Coronary artery (tissue), 2 donors: ENCODE measurements at places on chromosomes 12 and 14.

DNA sequence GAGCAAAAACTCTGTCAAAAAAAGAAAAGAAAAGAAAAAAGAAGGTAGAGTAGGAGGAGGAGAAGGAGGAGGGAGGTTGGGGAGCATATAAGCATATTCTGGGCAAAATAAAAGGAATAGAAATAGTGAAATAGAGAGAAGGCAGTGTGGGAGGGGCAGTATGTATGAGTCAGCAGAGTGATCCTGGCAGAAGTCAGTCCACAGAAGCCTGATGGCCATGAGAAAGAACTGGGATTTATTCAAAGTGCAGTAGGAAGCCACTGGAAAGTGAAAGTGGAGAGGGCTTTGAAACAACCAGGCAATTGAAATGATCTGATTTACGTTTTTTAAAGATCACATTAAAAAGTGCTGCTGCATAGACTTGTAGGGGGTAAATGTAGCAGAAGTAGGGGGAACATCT, 368.6 kb upstream of the USP15 start:
- DNase-seq = no peak

- no peak for DNase-seq
Measured at GRCh38 chr12:99122496-99122895, 477.4 kb downstream of the APAF1 start.

DNA sequence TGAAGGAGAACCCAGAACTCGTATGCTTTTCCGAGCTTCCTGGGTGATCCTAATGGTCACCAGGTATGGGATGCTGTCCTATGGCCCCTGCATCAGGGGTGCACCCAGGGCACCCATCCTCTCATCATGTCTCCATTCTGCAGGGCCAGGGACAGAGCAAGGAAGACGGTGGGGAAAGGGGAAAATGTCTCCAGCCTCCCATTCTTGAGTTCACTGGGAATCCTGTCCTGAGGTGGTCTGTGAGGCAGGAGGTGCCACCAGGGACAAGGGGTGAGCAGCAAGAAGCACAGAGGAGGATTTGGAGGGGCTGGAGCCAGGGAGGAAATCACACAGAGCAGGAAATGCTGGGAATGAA, 14.9 kb upstream of the SLC6A12 start:
- no peak for DNase-seq

- no peak for DNase-seq
Measured at GRCh38 chr12:41917938-41918341, 226.7 kb downstream of the GXYLT1 start.

- no peak for DNase-seq
Measured at GRCh38 chr12:62211510-62211909, 48.7 kb upstream of the USP15 start.

DNA sequence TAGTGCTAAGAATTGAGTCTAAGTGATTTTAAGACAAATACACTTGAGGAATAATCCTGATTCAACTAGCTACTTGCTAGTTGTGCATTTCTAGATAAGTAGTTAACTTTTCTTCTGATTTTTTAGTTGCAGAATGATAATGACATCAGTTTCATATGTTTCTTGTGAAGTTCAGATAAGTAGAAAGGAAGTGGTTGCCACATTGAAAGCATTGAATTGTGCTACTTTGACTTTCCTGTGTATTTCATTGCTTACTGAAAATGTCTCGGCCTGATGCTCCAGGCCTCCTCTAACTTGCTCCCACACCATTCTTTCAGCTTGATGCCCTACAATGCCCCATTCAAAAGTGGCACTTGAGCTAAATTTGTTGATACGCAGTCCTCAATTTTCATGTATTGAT, 980.0 kb downstream of the TMTC2 start:
- DNase-seq = no peak

DNA sequence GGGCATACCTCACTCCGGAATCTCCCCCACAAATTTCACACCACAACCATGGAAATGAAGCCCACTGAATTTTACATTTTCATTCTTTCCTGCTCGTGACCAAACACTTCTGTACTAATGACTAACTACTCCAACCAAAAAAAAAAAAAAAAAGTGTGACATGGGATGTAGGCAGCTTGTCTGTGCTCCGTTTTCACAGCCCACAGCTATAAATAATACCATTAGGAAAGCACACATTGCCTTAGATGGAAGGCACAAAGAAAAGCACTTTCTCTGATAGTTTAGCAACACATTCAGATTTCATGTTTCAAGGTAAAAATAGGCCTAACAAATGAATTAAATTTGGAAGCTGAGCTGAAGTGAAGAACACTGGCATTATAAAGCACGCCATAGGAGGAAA, 42.5 kb downstream of the DUSP6 start:
- DNase-seq = no peak

DNA sequence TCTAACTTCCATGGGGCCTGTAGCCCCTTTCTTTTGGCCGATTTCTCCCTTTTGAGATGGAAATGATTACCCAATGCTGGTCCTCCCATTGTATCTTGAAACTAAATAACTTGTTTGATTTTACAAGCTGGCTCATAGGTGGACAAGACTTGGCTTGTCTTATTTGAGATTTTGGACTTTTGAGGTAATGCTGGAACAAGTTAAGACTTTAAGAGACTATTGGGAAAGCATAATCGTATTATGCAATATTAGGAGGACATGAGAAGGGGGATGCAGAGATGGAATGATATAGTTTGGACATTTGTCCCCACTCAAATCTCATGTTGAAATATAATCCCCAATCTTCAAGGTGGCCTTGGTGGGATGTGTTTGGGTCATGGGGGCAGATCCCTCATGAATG, 49.2 kb upstream of the LYZ start:
- DNase-seq = no peak

- no peak for DNase-seq
Measured at GRCh38 chr14:24167469-24168114, 4.3 kb upstream of the REC8 start.

GRCh38 chr14:95228240-95228639, 70.9 kb upstream of the DICER1 start:
- no peak for DNase-seq

GRCh38 chr12:132718644-132719043, 8.0 kb downstream of the PGAM5 start:
- DNase-seq = no peak

DNA sequence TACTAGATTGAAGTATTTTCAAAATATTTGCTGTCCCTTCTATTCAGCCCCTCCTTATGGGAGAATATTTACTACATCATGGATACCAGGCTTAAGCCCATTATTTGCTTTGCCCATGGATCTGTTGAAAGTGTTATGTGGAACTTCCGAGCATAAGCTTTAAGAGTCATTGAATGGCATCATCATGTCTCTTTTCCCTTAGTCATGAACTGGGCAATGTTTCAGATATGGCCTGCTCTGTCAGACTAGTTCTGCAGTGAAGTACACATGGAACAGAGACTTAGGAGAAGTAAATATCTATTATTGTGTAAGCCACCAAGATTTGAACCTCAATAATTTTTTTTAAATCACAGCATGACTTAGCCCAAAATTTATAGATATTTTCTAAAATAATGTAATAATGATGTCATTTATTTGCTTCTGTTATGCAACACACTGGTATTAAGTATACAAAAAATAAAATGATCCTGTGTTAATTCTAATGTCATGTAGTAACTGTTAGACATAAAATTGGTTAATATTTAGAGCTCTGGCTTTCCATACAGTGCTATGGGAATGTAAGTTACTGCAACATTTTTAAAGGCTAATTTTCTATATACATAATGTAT, 1097.3 kb downstream of the SLC16A7 start:
- DNase-seq = no peak

GRCh38 chr12:115294453-115295133, 610.6 kb upstream of the TBX3 start:
- no peak for DNase-seq

DNA sequence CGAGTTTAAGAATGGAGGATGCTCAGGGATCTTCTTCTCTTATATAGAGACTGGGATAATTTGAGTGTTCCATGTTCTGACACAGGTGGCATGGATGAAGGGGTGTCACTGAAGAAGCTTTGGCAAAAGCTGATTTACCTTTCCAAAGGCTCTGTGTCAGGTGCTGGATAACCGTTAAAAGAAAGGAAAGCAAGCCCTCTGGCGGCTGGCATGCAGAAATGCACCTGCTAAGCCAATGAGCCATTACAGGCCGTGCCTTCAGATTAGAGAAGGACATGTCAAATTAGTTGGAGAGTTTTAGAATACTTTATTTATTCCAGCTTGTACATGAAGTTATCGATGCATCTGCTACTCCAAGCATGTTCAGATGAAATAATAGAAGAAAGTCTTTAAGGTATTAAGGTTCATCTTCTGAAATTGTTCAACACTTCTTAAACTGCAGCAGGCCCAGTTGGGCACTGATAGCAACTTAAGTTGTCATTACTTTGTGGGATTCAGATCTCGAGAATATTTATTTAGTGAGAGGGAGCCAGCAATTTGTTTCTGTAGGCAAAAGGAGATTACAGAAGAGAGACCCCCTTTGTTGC, 678.2 kb downstream of the NRXN3 start:
- DNase-seq = no peak

DNA sequence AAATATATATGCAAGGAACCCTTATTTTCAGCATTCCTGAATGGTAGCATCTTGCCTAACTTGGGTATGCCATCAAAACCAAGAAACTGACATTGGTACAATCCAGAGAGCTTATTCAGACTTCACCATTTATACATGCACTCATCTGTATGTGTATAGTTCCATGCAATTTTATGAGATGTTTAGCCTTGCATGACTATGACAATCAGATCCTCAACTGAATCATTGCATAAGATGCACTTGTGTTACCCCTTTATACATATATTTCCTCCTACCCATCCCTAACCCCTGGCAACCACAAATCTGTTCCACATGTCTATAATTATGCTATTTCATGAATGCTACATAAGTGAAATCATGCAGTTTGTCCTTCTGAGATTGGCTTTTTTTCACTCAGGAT, 37.0 kb upstream of the PPFIBP1 start:
- no peak for DNase-seq

DNA sequence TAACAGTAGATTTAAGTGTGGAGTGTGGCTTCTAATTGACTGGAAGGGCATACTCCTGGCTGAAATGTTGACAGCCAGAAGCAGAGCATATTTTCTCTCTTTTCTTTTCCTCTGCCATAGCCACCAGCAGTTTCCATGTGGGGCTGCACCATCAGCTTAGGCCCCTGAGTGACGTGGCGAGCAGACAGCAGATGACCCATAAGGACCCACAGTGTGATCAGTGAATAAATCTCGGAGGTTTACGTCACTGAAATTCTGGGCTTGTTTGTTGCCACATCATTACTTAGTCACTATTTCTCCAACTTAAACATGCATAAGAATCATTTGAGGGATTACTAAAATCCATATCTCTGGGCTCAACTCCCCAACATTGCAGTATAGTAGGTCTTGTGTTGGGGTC, 549.7 kb upstream of the TMEM132C start:
- no peak for DNase-seq

- no peak for DNase-seq
Measured at GRCh38 chr12:60072911-60073310, 477.1 kb downstream of the SLC16A7 start.

- DNase-seq = no peak
Measured at GRCh38 chr14:81330619-81331122, 69.5 kb downstream of the STON2 start.

GRCh38 chr14:61472011-61472672, 150.8 kb downstream of the PRKCH start:
- DNase-seq = no peak

- DNase-seq = no peak
Measured at GRCh38 chr12:69779928-69780327, 41.3 kb downstream of the RAB3IP start.

DNA sequence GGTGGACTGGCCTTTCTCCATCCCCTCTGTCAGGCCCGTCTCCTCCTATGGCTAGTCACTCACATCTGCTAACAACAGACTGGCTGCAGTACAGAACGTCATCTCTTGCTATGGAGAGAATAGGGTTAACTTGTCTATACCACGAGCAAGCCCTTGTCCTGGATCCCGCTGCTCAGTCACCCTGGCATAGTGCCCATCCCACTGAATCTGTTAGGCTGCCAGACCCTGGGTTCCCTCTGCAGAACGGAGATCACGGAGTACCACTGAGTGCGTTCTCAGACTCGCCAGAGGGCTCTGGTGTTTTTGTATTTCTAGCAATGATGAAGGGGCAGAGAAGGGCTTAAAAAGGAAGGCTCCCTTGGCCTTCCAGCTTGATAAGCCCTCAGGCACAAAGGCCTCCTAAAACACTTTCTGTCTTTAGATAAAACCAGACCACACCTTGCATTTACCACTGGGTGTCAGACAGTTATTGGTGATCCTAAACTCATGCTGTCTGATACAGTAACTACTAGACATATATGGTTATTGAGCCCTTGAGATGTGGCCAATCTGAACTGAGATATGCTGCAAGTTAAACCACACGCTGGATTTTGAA, 6.3 kb upstream of the NRIP2 start:
- DNase-seq = no peak

DNA sequence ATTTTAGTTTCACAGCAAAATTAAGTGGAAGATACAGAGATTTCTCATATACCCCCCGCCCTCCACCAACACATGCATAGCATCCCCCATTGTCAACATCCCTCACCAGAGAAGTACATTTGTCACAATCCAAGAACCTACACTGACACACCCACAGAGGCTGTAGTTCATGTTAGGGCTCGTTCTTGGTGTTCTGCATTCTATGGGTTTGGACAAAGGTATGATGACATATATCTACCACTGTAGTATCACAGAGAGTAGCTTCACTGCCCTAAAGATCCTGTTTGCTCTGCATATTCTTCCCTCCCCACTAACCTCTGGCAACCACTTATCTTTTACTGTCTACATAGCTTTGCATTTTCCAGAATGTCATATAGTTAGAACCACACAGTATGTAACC, 444.6 kb upstream of the DCN start:
- no peak for DNase-seq

DNA sequence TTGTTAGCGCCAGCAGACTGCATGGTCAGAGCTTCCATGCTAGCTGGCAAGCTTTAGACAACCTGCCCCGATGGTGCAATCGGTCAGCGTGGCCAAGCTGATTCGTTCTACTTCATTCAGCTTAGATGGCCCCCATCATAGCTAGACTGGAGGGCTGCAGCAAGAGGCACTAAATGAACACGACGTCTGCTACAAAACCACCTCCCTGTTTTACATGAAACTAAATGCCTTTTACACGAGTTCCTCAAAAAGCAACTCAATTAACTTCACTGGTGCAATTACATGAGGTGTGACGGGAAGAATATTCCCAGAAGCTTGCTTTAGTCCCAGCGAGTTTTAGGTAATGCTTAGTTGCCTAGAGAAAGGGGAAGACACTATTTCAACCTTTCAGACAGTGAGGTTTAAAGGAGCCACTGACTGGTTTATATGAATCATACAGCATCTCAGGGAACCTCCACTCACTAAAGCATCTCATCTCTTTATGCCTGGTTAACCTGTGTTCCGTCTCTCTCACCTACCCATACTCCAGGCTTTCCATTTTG, 8.4 kb downstream of the NIN start:
- no peak for DNase-seq

DNA sequence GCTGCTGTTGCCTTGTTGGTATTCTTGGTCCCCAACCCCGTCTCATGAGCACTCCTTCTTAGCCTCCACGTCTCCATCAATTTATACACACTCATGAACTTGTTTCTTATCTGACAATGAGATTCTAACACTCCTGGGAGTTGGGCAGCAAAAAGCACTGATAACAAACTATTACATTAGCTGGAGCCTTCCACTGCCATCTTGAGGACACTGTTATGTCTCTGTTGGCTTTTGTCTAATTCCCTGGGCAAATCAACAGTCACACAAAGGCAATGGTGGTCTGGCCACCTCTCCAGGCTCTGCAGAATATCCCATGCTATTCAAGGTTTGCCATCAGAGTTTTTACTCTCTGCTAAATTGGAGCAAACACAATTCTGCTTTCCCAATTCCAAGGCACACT, 117.8 kb upstream of the COCH start:
- no peak for DNase-seq

GRCh38 chr12:121364683-121365121, 12.5 kb upstream of the ANAPC5 start:
- DNase-seq = no peak
